GDM1 (cell line): ENCODE measurements at places on chromosomes 4 and X.

DNA sequence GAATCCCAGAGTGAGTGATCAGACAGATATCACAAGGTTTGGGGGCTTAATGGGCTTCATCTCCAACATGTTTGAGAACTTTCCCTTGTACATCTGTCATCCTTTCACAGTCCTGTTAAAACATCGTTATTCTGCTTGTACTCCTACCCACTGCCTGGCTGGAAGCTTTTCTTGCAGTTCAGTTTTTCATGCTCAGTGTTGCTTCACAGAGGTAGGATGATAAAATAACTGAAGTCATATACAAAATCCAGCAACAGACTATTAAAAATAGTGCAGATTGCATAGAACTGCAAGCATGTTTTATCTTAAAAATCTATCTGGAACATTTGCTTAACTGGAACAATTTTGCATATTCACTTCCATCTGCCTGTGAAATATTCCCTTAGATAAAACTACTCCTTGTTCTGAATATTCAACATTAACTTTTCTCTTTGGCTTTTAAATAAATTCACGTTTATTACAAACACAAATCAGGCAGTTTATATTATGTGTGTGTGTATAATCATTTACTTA, 579.6 kb upstream of the IGFBP7 start:
- no peak for DNase-seq

DNA sequence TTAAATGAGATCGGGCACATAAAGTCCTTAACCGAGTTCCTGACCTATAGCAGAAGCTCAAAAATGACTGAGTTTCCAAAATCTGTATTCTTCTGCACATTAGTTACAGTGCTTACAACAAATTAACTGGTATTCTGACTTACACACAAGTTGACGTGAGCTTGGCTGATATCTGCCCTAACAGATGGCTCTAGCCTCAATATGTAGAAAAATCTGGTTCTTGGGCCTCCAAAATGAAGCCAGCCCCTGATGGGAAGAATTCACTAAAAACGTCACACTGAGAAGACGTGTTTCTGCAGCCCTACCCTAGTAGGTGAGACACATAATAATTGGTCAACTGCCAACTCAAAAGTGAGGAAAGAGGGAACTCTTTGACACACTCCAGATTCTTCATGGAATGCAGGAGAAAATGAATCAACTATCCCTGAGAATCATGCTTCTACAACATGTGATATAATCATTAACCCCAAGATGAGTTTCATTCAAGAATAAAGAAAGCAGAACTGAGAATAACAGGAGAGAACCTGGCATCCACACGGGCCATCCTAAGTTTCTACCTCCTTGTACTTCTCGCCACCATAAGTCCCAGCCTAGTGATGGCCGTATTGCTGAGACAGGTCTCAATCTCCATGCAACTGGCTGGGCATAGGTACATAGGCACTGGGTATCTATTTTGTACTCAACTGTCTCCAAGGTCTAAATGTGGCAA, 8.2 kb downstream of the STX18 start:
- DNase-seq: no peak

DNA sequence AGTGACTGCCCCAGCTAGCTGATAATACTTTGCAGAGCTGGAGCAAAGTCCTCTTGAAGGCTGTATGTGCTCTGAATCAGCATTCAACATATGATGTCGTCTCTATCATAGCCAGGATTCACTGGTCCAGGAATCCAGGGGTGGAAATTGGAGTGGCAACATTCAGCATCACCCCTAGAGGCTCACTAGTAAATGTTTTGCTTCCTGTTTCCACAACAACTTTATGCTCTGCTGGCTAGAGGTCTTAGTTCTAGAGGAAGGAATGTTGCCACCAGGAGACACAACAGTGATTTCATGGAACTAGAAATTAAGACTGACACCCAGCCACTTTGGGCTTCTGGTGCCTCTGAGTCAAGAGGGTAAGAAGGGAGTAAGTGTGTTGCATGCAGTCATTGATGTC, 11.3 kb downstream of the MAGEA1 start:
- no peak for DNase-seq

GRCh38 chr4:41418444-41418843, 119.5 kb upstream of the LIMCH1 start:
- DNase-seq: no peak

- DNase-seq: no peak
These were observed 46.3 kb downstream of the ALPK1 start for GRCh38 chr4:112343330-112344080.

DNA sequence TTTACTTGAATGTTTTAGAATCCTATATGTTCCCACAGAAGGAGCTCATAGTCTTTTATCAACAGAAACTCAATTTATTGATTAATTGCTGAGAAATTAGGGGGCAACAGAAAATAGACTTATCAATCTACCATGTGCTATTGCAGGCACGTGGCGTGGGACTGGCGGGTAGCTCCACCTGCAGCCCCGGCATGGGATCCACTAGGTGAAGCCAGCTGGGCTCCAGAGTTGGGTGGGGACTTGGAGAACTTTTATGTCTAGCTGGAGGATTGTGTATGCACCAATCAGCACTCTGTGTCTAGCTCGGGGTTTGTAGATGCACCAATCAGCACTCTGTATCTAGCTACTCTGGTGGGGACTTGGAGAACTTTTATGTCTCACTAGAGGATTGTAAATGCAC, 3.3 kb upstream of the OCIAD1 start:
- DNase-seq: no peak

DNA sequence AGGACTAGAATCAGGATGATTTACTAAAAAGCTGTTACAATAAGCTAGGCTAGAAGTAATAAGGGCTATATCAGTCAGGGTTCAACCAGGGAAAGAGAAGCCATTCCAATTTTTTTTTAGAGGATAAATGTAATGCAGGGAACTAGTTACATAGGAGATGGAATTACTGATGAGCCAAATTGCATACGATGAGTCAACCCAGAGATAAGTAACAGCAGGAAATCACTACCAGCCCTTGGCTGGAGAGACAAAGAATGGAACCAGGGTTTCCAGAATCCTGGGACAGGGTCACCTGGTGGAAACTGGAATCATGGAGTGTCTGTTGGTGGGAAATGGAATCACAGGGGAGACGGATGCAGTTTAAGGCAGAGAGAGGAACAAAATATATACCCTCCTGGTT, 13.1 kb upstream of the MAGEA4 start:
- no peak for DNase-seq

GRCh38 chr4:80306260-80306659, 29.3 kb upstream of the CFAP299 start:
- DNase-seq: no peak

DNA sequence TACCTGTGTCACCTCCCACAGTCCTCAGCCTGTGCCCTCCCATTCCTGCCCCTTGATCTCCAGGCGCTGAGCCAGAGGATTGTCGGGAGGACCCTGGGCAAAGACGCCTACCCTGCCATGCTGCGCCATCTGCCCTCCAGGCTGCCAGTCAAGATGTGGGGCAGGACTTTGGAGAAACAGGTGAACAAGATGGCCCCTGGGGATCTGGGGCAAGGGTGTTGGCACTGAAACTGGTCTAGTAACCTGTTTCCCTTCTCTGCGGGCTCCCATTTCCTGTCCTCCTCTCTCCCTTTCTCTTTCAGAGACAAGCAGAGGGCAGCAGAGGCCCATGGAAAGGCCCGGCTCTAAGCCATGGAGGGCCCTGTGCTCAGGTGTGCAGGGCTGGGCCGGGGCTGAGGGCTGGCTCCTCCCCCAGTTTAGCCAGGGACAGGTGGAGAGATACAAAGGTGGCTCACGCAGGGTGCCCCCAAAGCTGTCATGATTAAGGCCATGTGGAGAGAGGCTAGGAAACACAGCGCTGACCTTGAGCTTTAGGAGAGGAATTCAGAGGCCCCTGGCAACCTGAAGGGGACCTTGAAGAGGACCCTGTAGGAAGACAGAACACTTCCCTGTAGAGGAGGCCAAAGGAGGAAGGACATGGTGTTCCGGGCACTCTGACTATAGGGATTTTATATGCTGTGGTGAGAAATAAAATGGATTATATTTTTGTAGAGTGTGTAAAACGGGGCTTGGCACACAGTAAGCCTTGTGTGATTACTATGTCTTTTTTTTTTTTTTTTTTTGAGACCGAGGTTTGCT, at the start of gene GLOD5:
Gene GLOD5 (plus strand): TSS at position 74 of the 798 bp plus-strand sequence. CDS start 44 bp downstream, at position 118.
- DNase-seq: no peak

- no peak for DNase-seq
These were observed 65.4 kb downstream of the NKX6-1 start for GRCh38 chr4:84433633-84434222.

- DNase-seq: no peak
These were observed 18.6 kb downstream of the BLTP1 start for GRCh38 chr4:122170775-122171174.

DNA sequence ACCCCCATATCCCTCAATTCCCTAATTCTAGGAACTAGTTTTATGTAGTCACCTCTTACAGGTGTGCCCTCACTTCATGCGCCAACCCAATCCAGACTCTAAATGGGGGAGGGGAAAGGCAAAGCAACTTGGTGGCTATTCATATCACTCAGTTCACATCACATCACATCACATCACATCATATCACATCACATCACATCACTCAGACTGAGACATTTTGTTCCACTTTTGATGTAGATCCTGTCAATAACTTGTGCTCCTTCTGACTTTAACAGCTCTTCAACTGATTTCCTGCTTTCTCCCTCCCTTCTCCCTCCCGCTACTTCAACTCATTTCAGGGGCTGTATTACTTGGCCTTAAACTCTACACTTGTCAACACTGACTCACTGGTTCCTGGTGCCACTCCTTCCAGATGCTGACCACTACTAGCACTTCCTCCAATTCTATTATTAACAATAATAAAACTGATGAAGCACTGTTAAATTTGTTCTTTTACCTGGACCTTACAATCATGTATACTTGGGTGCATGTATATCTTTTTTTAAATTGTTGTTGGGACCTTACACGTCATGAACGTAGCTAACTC, 29.1 kb upstream of the PLS3 start:
- no peak for DNase-seq

GRCh38 chr4:145414226-145414625, 67.4 kb upstream of the SMAD1 start:
- DNase-seq: no peak

GRCh38 chr4:102497986-102498385, 3.2 kb upstream of the NFKB1 start:
- no peak for DNase-seq

- no peak for DNase-seq
These were observed 46.6 kb downstream of the CLOCK start for GRCh38 chr4:55500072-55500471.

DNA sequence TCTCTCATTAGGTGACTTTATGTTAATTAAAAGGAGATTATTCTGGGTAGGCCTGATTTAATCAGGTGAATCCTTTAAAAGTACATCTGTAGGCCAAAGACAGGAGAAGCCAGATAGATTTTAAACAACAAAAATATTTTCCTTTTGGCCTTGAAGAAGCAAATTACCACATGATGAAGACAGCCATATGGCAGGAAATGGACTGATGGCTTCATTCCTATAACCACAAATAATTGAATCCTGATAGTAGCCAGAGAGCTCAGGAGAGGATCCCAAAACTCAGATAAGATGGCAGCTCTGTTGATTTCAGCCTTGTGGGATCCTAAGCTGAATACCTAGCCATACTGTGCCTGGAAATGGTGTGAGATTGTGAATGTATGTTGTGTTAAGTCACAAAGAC, 66.1 kb upstream of the PRKX start:
- DNase-seq: no peak

DNA sequence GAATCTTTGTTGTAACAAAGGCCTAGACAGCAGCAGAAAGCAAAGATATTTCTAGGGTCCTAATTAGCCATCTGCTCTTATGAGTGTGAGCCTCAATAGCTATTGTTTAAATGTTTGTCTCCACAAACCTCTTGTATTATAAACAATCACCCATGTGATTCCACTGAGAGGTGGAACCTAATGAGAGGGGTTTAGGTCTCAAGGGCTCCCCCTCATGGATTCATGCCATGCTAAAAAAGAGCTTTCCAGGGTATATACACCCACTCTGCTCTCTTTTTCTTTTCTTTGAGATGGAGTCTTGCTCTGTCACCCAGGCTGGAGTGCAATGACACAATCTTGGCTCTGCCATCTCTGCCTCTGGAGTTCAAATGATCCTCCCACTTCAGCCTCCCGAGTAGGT, 42.1 kb downstream of the TRIM61 start:
- no peak for DNase-seq

GRCh38 chrX:21645886-21646285, 12.2 kb downstream of the KLHL34 start:
- DNase-seq: no peak

GRCh38 chrX:44503560-44503959, 39.1 kb downstream of the FUNDC1 start:
- DNase-seq: no peak

GRCh38 chrX:41313419-41313818, 20.5 kb upstream of the DDX3X start:
- no peak for DNase-seq

DNA sequence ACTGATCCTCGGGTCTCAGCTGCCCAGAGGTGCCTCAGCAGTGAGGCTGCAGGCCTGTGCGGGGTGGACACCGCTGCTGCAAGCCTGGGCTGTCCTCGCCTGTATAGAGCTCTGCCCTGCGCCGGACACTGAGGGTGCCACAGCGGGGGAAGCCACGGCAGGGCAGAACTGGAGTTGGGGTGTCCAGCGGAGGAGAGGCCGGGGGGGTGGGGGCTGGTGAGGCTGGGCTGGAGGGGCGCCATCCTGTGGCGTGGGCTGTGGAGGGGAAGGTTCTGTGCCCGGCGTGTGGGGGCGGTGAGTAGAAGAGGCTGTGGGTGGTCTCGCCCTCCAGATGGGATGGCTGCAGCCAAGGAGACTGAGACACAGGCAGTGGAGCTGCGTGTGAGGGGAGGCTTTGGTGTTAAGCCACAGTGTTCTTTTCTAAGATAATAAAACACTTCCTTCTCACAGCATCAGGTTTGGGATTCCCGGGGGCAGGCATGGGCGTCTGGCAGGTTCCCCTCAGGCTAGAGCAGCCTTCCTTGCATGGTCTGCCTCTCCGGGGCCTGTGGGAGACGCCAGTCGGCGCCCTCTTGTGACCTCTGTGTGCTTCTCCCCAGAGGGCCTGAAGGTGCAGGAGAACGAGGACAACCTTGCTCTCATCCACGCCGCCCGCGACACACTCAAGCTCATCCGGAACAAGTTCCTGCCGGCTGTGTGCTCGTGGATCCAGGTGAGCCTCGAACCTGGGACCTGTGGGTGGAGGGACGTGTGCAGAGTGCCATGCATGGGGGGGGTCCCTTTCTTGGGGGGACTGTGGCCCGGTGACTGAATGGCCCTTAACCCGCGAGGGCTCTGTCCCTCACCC, 7.4 kb downstream of the UVSSA start:
- no peak for DNase-seq
